ENCODE measurements at places on chromosomes 5 and 9.

DNA sequence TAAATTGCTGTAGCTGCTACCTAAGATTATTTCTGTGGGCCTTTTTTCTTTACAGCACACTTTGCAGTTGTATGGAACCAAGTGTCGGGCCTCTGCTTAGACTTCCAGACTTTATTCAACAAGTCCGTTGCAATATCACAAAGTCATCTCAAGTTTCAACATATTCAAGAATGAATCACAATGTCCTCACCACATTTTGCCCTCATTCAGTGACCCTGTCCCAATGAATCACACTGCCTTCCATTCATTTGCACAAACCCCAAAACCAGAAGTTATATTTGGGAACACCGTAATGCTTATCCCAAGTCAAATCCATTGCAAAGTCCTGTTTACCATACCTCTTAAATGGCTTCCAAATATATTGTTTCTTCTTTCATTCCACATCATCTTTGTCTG is 439.6 kb downstream of the CSNK1G3 start:
- DNase-seq = peak; percentile 84

DNA sequence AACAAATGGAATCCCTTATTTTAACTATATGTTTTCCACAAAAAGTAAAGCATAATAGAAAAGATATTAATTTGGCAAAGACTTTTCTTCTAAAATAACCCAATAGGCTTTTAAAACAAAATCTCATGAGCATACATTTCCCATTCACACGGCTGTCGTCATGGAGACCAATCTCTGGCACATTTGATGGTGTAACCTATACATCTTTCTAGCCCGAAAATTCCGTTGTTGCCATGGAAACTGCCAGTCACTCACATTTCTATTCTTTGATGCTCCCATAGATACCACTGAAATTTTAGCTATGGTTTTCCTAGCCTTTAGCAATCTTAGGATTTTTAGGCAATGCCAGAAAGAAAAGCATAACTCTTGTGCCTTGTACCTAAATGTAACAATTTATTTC is 262.9 kb upstream of the TRPM3 start:
- no peak for DNase-seq

GRCh38 chr9:8579661-8580060 is 780.1 kb upstream of the DMAC1 start:
- DNase-seq = no peak

GRCh38 chr9:19471737-19472648 is 63.2 kb downstream of the ACER2 start:
- DNase-seq = no peak

DNA sequence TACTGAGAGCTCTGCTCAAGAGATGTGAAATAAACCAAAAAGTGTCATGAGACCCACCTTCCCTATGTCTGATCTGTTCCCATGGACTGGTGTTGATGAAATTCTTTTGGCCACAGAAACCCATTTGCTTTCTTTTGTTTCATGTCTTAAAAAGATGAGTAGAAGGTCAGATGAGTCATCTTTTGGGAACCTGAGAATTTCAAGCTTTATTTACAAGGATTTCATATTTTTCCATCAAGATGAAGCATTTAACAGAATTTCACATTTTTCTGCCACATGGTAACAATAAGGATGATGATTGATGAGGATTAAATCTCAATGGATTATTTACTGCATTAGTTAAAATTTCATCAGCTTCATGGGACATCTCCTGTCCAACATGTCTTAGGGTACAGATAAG is 337.8 kb downstream of the DEPDC1B start:
- DNase-seq = no peak

DNA sequence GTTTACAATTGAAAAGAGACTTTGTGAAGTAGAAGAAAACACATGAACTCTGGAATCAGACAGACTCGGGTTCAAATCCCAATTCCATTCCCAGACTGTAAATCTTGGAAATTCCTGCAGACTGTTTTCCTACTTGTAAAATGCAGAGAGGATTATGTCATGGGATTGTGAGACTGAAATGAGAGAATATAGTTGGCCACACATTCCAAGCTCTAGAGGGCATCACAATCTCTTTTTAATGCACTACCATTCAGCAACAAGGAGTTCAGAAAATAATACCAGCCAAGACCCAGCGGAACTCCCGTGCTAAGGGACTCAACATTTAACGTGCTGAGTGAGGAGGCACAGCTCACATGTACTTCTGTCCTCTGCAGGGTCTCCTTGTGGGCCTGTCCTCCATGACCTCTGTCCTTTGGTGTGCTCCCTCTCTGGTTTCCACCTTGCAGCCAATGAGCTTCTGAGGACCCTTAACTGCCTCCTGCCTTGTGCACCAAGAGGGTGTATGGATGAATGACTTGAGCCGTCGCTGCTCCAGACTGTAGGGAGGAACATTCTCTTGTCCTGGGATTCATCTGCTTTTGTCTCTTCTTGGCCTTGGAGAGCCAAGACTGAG is 263.5 kb downstream of the NTRK2 start:
- DNase-seq = no peak

DNA sequence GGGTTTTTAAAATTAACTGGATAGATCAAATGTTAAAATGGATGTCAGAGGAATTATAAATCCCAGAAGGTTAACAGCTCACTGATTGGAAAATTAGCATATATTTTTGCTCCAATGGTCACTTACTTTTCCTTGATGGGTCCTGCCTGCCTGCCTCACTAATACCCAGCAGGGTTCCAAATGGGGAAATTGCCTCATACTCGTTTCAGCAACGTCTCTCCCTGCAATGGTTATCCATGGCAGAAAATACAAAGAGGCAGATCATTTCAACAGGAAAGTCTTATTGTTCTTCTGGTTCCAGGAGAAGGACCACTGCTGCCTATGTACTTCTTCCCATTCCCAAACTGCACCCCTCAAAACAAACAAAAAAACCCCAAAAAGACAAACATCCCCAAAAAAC is 71.3 kb downstream of the ERP44 start:
- no peak for DNase-seq

- no peak for DNase-seq
These were observed 2.9 kb upstream of the LURAP1L start for GRCh38 chr9:12771891-12772290.

- DNase-seq = no peak
These were observed 21.0 kb downstream of the GLRX start for GRCh38 chr5:95801532-95801931.

DNA sequence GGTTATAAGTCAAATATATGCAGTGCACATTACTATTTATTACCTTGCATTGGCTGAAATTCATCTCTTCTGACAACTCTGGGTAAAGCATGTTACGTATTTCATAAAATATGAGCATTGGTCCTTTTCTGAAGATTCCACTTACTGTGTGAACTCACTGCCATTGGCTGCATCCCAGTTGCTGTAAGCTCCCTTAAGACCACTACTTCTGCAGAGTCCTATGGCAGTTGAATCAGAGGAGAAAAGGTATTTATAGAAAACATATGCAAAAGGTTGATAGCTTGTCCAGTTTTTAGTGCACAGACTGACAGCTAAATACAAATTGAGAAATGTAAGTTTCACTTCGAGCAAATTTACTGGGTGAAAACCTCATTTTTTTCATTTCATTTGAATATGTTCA is 394.6 kb upstream of the ARRDC3 start:
- DNase-seq = no peak

DNA sequence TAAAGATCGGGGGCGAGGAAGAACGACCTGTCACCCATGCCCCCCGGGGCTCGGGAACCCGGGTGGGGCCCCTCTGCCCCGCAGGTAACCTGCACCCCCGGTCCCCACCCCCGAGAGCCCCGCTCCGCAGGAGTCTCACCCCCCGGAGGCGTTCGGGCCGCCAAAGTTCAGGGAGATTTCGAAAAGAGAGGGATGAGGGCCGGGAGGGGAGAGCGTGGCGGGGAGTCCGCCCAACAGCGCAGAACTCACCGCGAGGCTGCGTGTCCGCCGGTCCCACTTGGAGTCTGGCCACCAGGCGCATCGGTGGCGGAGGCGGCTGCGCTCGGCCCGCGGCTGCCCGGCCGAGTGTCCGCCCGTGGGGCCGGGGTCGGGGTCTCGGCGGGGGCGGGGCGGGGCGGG is at the start of gene PHF19:
PHF19 (minus strand) TSS at position 347 of the 399 bp plus-strand sequence. CDS start 2,447 bp downstream, outside the sequence.
- DNase-seq = no peak

- DNase-seq = no peak
These were observed 157.5 kb downstream of the MAPKAP1 start for GRCh38 chr9:125549465-125549871.

DNA sequence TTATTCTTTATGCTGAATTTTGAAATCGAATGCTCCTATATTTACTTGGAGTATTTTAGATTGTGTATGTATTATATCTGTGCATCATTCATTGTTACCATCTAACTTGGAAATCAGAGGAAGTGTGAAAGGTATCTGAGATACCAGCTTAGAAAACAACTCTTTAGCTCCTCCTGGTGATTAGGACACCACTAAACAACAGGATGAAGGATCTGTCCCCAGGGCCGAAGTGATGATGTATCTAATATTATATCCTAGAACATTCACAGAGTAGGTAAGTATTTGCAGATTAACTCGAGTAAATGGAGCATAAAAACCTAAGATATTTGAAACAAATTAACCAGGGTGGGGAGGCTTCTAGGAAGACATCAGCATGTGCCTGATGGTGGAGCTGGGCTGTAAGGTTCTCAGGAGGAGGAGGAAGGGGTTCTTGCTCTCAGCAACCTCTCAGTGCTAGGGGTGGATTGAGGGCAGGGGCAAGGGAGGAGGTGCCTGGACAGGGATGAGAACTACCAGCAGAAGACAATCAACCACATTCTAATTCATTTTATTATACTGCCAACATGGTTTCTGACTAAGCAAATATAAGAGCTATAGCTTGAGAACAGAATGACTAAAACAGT is 2.6 kb upstream of the NFIL3 start:
- DNase-seq = no peak

- DNase-seq = no peak
These were observed 433.6 kb downstream of the PIK3R1 start for GRCh38 chr5:68648944-68649857.

DNA sequence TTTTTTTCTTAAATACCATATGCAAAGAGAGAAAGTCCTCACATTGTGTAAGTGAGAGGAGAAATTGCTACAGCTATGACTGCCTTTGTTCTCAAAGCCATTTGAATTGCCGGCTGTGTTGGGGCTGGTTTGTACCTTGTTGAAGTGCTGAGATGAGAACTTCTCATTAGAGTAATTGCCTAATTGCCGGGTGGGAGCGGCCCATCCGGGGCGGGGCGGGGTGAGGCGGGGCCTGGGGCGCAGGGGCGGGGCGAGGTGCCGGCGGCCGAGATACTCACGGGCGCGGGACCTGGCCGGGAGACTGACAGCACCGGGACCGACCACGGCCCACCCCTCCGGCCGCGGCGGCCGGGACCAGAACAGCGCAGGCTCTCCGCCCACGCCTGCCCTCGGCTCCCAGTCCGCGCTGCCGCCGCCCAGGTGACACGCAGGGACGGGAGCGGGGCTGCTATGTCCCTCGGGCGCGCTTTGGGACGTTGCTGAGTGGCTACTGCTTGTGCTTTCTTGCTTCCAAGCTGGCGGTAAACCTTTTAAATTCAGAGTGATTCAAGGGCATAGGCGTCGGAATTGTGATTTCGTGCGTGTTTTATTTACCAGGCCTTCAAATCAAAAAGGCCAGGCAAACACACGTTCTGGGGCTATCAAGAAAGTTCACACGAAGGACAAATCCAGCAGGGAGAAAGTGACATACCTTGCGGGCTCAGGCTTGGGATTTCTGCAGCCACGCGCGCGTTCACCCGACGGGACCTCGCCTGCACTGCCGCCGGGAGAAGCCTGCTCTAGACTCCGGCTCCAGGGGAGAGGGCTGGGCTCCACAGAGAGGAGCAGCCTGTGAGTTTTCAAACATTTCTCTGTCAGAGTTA is 269.1 kb downstream of the FANCC start:
- no peak for DNase-seq

DNA sequence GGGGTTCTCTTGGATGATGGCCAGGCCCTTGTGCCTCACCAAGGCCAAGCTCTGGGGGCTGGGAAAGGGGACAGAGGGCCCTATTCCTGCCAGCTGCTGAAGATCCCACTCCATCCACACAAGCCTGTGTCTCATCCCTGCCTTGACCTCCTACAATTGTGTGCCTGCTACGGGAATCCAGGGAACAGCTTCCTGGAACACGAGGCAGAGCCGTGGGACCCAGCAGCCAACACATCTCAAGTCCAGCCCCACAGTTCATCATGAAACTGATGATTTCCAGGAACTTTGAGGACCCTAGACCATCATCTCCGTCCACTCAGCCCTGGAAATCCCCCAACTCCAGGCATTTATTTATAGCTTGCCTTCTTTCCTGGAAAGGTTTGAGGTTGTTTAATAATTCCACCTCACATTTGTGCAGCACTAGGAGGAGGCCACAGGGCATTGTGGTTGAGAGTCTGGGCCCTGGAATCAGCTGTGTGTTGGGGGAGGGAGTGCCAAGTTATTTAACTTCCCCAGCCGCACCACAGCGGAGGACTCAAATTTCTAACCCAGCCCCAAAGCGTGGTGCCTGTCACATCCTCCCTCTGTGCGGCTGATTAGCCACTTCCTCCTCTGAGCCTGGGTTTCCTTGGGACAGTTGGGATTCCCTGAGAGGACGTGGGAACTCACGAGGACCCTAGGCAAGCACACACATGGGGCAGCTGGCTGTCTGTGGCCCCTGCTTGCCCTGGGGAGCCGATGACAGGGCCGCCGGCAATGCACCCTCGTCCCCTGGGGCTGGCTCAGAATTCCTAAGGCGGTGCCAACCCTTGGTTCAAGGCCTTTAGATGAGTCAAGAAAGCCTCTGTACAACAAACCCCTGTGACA is 58.2 kb upstream of the GGTA1 start:
- no peak for DNase-seq

- no peak for DNase-seq
These were observed 281.2 kb downstream of the BRINP1 start for GRCh38 chr9:119088002-119088547.
